ENCODE measurements at places on chromosomes 2 and 18.
A peak's percentile ranks its signal among the peaks of the same experiment; 100 is the strongest.

GRCh38 chr2:120541553-120541932, 194.1 kb upstream of the GLI2 start:
- DNase-seq, result no peak

GRCh38 chr2:28360718-28361293, 31.9 kb upstream of the FOSL2 start:
- DNase-seq, result peak; percentile 47

DNA sequence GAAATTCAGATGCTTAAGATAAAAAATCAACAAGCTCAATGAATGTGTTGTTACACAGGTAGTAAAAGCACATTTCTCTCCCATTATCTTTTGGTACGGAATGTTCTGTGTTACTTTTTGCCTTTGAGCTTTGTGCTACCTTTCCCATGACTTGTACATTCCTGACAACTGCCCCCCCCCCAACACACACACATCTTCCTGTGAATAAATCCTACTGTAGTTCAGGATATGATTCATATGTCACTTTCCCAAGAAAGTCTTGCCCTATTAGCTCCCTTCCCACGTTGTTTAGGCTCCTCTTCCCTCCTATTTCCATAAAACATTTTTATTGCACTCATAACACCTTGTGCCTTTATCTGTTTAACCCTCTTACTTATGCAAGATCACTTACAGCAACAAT, 442.6 kb upstream of the LRATD1 start:
- no peak for DNase-seq

GRCh38 chr2:105518897-105519296, 120.0 kb upstream of the FHL2 start:
- DNase-seq, result no peak

GRCh38 chr2:161905389-161906046, 168.5 kb downstream of the DPP4 start:
- DNase-seq, result peak; percentile 59

GRCh38 chr2:69340101-69340775, 46.8 kb downstream of the GFPT1 start:
- no peak for DNase-seq

GRCh38 chr2:19357402-19358241, 801 bp downstream of the OSR1 start:
- no peak for DNase-seq

GRCh38 chr2:46196871-46197462, 100.2 kb upstream of the EPAS1 start:
- no peak for DNase-seq

DNA sequence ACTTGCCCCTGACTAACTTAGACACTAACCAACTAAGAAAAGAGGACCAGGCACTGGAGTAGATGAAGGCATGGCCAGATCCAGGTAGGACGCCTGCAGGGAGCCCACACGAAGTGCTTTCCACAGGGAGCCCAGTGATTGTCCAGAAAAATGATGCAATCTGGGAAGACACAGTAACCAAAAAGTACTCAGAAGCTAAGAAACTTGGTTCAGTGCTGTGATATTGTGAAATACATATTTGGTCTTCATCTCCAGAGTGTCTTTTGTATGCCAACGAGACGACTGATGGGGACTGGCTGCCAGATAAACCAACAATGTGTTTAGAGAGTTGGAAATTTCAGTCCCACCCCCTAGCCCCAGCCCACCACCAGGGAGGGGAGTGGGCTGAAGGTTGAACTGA, 135.0 kb downstream of the SP3 start:
- DNase-seq, result no peak

DNA sequence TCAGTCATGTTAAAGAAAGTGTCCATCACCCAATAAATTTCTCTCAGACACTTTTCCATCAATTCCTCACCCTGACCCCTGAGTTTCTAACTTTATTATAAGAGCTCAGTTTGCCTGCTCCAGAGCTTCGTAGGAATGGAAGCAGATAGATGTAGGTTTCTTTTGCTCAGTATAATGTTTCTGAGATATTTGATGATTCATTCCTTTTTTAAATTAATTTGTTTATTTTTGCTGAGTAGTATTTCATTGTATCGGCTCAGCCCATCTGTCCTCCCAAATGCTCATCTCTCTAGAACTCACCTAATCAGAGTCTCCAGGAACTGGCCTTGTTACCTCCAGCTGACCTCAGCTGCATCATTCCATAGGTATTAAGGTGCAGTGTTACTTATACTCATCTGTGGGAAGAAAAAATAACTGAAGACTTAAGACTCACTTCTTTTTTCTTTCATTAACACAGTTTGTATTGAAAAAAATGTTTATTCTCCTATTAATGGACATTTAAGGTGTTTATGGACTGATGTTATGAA, 11.9 kb upstream of the BCL2L11 start:
- no peak for DNase-seq

GRCh38 chr2:166944909-166945308, 56.6 kb downstream of the XIRP2 start:
- DNase-seq, result no peak

Measured in kidney epithelial cell (primary cell).